ENCODE measurements at places on chromosomes 3 and 15. TPM values are rescaled to one million over a fixed set of nuclear protein-coding genes. Genes with fewer than 3 reads are reported as not detected.
A peak's percentile ranks its signal among the peaks of the same experiment; 100 is the strongest.

NANOGP8 gene
- total RNA-seq = not detected

DNA sequence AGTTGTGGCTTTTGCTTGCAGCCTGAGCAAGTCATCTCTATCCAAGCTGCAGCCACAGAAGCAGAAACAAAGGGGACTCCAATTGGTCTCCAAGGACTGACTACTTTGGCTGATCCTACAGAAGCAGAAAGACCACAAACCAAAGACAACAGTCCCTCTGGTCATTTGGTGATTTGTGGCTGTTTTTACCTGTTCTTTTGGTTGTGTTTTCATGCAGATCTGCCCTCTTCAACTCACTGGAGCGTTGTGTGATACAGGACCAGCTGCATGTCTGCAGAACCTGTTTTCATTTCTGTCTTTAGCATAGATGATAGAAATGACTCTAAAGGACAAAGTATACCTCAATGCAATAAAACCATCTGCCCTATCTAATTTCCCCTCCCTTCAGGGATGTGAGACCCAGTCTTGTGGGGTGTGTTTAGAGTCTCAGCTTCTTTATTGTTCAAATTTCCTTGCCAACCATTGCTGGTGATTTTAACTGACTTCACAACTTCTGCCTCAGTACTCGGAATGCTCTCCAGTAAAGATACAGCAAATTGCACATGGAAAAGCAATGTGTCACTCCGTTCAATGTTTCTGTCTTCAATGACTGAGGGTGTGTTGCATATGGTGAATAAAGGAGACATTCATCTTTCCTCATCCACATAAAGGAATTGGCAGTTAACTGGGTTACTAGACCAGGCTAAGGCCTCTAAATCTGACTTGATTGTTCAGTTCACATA, 48.9 kb upstream of the SLC7A14 start:
- no peaks in the 10 kb centered on the region for H3K36me3 ChIP-seq
- no peak overlapping the region for H3K4me3 ChIP-seq
- DNase-seq = no peak
- no peak overlapping the region for H3K27ac ChIP-seq

DNA sequence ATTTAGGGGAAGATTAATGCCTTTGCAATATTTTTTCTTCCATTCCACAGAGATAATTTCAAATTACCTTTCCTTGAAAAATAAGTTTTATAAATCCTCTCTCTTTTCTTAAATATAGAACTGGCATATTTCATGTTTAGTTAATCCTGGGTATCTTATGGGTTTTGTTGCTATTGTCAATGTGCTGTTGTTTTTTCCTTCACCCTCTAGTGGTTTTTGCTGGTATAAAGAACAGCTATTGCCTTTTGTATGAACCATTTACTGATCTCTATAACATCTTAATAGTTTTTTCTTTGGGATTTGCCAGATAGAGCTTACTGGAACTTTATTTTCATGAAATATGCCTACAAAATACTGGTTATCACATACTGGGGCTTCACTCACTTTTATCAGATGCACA, 359.6 kb upstream of the DPPA4 start:
- H3K36me3 ChIP-seq = no peaks in the 10 kb centered on the region
- H3K27me3 ChIP-seq = no peaks in the 10 kb centered on the region
- DNase-seq = no peak
- H3K4me3 ChIP-seq = no peak overlapping the region

DNA sequence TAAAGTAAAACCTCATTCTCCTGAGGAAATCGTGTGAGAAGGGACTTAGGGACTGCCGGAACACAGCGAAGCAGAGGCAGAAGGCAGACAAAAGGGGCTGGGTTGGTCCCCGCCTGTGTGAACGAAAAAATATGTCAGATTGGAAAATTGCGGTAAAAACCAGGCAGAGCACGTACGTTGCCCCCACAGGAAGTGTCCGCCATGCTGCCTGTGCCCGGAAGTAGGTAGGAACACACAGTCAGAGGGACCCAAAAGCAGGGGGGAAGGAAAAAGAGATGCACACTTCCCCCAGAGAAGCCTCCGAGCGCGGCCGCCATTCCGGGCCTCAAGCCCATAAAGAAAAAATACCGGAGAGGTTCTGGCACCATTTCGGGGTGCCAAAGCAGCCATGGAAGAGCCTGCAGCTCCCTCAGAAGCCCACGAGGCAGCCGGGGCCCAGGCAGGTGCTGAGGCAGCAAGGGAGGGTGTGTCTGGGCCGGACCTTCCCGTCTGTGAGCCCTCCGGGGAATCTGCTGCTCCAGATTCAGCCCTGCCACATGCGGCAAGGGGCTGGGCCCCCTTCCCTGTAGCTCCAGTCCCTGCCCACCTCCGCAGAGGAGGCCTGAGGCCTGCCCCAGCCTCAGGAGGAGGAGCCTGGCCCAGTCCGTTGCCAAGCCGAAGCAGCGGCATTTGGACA, at the start of gene MKRN3:
TSS of gene MKRN3 (plus strand) at position 280 of the 676 bp plus-strand sequence. CDS start at position 389, 109 bp downstream.
- H3K4me3 ChIP-seq = peak within 1 kb of the TSS; percentile 75
- H3K4me1 ChIP-seq = peaks cover 9% of the 10 kb centered on the region
- H3K27ac ChIP-seq = peak within 1 kb of the TSS; percentile 88
- DNase-seq = peak; percentile 88

GRCh38 chr15:39629371-39629770, 48.5 kb downstream of the THBS1 start:
- no peaks in the 10 kb centered on the region for H3K36me3 ChIP-seq
- peak; percentile 49 for DNase-seq
- peaks cover 38% of the 10 kb centered on the region for H3K4me1 ChIP-seq
- no peak overlapping the region for H3K27ac ChIP-seq

Data from astrocyte (in vitro differentiated cells and primary cell).